ENCODE measurements at places on chromosomes 6 and 20.

GRCh38 chr6:167495506-167496401 is 170.9 kb downstream of the TTLL2 start:
- no peak for DNase-seq

- no peak for DNase-seq
These were observed 411.7 kb upstream of the SOX4 start for GRCh38 chr6:21181866-21182265.

DNA sequence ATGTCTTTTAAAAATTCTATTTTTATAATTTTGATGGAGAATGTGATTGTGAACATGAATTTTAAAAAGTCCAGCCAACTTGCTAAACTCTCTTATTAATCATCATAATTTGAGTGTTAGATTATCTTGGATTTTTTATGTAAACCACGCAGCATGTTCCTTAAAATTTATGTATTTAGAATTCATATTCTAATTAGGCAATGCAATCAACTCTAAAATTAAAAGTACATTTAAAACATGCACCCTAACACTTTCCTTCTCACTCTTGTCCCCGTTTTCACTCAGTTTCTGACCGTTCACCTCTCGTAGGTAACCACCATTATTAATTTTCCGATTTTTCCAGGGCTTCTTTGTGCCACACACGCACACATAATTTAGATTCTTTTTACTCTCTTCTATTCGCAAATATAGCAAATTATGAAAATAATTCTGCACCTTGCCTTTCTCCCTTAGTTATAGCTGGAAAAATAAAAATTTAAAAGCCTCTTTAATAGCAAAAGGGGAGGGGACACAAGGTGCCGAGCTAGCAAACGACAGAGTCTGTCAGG is 329 bp upstream of the ZKSCAN3 start:
- no peak for DNase-seq

DNA sequence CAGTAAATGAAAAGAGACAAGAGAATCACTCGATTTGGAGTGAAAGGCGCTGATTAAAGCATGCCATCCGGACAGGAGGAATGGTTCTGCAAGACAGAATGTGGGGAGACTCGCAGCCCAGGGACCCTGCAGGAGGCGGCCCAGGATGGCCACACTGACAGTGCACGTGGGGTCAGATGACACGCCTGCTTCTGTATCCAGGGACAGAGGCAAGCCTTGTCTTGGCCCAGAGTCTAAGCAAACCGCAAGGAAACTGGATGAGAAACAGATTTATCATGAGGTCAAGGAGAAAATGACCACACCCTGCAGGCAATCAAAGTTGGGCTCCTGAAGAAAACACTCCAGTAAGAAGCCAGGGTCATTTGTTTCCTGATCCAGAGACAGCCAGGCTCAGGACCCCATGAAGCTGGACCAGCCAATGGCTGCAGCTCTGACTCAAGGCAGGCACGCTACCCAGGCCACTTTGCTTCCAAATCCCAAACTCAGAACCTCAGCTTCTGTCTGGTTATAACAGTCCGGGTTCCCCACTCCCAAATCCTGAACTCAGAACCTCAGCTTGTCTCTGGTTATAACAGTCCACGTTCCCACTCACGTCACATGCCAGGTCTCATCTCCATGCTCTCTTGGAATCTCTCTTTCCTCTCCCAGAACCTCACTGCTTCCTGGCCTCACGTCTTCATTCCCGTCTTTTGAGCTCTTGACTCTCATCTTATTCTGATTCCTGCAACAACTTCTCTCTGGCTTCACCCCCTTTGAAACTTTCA is 144.9 kb upstream of the THBS2 start:
- DNase-seq = no peak

DNA sequence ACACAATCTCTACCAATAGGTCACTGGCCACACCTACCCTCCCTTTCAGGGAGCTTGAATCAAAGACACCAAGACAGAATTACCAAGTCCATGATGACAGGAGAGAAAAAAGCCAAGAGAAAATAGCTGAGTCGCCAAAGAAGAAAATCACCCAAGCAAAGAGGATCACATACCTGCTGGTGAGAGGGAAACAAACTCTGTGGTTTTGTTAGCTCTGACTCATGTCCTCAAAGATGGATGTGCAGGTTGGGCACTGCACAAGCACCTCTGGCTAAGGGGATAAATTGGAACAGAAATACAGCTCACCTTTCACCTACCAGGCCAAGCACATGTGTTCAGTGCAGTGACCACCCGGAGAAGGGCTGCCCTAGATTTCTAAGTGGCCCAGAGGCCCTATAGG is 114.8 kb downstream of the TFAP2A start:
- no peak for DNase-seq

DNA sequence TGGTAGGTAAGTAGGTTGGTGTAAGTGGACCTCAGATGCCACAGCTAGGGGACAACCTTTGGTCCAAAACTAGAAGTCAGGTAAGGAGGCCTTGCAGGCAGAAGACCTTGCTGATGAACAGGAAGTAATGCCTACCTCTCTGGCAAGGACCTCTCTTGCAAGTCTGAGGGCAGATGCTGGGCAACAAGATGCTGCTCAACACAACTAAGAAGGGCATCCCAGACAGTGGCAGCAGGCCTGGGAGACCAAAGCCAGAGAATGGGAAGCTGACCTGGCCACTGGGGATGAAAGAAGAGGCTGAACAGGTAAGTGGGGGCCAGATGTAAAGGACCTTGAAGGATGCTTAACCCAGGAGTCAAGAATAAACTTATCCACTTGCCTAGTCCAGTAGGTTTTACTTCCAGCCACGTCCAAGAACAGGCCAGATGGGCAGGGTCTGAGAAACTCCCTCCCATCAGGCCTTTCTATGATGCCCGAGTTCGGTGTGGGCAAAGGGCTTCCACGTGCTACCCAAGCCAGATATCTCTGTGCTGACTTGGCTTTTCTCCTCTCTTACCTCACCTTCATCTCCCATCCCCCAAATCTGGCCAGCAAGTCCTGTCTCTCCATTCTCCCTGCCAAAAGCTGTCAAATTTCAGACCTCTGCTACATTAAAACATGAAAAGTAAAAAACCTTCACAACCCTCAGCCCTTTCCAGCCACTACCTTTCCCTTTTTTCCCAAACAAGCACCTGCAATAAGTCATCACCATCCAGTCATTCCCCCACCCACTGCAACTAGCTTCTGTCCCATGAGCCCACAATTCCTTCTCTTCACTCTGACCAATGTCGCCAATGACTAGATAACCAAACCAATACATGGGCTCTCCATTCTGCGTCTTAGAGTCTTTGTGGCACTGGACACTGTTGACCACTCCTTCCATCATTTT is 11.5 kb upstream of the PLCG1 start:
- no peak for DNase-seq

GRCh38 chr6:44045672-44046015 is 81.6 kb downstream of the MRPL14 start:
- no peak for DNase-seq

GRCh38 chr6:129497481-129498441 is 212.2 kb downstream of the ARHGAP18 start:
- DNase-seq = no peak

DNA sequence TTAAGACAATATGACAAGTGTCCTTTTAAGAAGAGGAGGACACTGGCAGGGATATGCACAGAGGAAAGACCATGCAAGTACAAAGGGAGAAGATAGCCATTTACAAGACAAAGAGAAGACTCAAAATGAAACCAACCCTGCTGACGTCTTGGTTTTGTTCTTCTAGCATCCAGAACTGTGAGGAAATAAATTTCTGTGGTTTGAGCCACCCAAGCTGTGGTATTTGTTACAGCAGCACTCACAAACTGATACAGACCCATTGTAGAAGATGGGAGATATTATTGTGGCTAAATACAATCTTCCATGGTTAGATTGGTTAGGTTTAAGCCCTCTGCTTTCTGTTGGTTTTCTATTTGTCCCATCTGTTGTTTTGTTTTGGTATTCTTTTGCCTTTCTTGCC is 88.6 kb upstream of the SLC35F1 start:
- no peak for DNase-seq

DNA sequence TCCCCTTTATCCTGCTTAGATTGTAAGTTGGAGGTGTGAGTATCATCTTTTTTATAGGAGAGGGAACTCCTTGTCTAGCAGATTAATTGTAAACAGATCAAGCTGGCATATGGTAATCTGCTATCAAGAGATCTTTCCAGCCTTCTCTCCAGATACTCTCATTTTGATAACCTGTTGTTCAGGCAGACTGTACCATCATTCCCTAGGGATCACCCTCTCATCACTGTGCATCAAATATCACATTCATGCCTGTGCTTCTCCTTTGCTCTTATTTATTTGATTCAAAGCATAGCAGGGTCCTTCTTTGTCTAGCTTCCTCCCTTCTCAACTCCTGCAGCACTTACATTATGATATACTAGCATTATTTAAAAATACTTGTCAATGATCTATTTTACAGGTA is 73.8 kb downstream of the LRRC1 start:
- no peak for DNase-seq

GRCh38 chr20:40081653-40082052 is 607.4 kb downstream of the MAFB start:
- DNase-seq = no peak

- no peak for DNase-seq
These were observed 25.0 kb downstream of the TTBK1 start for GRCh38 chr6:43268355-43268700.

DNA sequence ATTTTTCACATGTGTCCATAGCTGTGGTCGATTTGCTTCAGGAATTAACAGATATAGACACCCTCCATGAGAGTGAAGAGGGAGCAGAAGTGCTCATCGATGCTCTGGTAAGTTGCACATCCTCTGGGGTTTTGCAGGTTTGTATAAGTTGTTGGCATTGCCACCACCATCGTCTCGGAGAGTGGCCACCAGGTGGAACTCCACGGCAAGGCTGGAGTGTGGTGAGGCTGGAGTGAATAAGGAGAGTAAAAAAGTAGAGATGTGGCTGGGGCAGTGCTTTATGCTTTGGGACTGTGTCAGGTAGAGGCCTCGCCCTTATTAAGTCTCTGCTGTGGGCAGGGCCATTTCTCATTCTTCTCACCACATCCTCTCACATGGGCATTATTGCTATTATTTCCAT is 63.7 kb downstream of the CTNNBL1 start:
- no peak for DNase-seq

DNA sequence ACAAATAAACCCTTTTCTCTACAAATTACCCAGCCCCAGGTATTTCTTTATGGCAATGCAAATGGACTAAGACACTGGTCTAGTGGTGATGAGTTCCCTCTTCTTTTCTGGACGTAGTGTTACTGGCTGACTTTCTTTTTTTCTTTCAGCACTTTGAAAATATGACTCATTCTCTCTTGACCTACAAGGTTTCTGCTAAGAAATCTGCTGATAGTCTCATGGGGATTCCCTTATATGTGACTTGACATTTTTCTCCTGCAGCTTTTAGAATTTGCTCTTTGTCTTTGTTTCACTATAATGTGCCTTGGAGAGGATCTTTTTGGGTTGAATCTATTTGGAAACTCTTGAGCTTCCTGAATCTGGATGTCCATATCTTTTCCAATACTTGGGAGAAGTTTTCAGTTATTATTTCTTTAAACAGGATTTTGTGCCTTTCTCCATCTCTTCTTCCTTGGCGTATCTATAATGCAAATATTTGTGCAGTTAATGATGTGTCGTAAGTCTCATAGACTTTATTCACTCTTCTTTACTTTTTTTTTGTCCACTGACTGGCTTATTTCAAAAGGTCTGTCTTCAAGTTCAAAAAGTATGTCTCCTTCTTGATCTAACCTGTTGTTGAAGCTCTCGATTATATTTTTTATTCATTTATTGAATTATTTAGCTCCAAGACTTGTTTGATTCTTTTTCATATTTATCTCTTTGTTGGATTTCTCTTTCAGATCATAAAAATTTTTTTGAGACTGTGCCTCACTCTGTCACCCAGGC is 42.2 kb upstream of the TPD52L1 start:
- DNase-seq = no peak

DNA sequence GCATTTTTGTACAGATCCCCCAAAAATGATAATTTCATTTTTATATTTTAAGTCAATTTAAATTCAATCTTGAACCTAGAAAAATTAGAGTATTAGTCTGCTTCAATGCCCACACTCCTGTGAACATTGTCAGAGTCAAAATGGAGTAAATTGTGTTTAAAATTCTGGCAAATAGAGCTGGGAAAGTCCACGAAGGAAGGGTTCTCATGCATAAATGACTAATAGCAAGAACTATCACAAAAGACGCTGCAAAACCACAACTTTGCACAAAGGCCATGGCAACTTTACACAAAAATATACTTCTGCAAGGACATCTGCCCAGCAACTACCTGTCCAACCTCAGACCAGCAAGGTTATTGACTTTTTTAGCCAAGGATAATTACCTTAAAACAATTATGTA is 203.2 kb upstream of the SMLR1 start:
- no peak for DNase-seq
